ENCODE measurements at places on chromosomes 7 and 10.

DNA sequence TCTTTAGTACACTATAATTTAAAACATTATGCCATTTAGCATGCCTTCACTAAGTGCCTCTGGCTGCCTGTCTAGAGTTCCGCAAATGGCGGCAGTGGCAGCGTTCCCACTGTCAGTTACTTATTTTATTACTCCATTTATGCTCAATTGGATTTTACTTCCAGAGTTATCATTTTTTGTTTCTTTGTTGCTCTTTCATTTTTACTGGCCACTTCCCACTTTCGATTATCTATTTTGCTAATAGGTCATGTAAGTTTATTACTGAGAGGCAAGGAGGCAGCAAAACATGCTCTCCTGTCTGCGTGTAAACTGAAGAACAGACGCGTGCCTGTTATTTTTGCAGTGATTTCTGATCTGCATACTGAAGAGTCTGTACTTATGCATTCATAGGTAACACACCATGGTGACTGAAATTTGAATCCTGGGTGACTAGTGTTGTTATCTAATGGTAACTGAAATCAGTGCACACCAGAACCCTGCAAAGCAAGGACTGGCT lies 23.1 kb downstream of the KDM7A start:
- DNase-seq: no peak

DNA sequence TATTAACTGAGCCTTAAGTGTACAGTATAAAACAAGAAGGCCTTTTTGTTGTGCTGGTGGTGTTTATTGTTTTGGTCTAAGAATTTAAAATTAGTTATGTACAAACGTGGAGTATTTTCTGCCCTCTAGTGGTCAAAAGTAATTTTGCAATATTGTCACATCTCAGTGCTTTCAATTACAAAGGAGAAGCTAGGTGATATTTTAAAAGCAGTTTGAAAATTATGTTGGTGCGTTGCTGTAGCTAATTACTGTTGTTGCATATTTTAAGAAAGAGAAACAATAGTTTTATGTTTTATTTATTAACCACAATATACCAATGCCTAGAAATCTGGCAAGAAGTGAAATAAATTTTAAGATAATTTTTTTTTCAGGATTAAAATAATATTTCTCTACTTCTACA lies 11.4 kb downstream of the NPVF start:
- peak; percentile 57 for DNase-seq

DNA sequence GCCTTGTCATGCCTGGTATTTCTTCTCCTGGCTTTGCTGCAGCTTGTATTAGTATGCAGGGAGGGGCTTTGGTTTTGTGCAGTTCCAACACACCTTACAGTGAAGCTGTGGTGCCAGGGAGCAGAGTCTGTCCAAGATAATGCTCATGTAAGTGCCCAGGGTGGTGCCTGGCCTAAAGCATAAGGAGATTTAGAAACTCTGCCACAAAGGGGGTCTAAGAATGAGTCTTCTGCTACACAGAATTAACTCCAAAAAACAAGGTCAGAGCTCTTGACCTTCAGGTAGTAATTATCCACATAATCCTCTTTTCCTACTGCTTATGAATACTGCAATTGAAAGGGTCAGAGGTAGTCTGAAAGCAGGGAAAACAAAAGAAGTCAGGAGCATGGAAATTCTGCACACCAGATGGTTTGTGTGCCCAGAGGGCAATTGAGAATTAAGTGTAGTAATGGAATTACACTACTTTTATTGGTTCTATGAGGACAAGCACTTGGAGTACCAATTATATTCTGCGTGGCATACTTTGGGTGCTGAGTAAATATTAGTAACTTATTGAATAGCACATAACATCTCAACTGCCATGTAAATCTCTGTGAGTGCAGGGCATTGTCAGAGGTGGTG lies 121.5 kb downstream of the KAT6B start:
- peak; percentile 100 for DNase-seq

DNA sequence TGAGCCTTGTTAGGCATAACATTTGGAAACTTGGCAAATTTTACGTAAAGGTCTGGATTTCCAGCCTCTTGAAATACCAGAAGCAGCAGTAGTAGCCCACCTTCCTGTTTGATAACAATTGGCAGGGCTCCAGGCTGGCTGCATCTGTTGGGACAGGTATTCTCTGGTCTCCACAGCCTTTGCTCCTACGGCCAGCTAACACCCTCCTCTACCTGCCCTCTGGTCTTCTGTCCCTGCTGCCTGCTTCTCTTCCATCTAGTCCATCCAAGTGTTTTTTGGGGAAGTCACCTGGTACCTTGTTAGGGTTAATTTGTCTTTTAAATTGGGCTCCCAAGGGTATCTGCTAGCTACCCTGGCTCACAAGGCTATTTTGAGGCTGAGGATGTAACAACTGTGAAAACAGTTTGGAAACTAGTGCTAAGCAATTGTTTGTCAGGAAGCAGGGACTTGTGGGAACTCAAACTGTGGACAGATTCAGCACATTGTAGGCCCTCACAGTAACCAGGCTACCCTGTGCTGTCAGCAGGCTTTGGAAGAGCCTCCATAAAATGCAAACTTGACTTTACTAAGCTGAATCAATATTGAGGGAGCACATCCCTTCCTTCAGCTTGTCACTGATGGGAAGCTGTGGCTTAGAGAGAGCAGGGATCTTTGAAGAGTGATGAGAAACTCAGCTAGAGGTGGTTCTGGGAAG lies 8.5 kb downstream of the RPS24 start:
- no peak for DNase-seq

DNA sequence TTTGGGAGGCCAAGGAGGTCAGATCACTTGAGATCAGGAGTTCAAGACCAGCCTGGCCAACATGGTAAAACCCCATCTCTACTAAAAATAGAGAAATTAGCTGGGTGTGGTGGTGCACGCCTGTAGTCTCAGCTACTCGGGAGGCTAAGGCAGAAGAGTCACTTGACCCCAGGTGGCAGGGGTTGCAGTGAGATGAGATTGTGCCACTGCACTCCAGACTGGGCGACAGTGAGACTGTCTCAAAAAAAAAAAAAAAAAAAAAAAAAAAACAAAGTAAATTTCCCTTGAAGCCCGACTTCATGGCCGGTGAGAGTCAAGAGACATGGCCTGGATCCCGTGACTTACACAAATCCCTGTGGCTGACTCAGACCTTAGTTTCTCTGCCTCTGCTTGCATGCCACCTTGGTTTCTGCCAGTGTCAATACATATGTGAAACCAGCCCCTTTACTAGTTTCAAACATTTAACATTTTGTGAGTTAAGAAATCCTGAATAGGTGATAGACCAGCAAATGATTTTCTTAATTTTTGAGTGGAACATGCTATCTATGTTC lies 62.8 kb downstream of the ZEB1 start:
- no peak for DNase-seq

DNA sequence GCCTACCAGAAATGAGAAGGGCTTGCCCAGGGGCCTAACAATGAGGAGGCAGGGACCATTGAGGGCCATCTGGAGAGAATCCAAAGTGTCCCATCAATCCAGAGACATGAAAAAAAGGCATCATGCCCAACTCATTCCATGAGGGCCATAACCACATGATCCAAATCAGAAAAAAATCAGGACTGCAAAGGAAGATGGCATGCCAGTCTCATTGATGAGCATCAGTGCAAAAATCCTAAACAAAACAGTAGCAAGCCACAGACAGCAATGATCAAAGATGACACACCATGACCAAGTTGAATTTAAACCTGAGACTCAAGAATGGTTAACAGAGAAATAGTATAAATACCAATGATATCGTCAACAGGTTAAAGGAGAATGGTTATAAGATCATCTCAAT lies 7.0 kb upstream of the CYP3A4 start:
- no peak for DNase-seq

DNA sequence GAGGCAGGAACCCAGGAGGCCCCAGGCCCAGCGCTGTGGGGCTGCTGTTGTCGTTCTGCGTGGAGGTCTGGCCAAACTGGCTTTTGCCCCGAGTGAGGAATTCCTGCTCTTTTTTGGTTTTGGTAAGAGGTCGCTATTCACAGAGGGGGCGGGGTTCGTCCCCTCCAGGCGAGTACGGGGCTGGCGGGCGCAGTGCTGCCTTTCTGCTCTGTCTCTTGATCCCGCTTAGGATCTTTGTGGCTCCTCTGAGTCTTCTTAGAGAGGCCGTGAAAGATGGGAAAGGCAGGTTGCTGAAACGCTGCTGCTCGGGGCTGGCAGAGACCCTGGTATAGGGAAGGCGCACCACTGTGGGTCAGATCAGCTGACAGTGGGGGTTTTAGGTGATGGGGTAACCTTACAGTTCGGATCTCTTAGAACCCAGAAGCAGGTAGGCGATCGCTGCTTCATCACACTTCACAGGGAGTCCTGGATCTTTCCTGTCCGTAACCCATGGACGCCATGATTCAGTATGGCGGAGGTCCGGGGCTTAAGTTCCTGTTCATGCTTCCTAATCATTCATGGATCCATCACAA lies 136.7 kb downstream of the KIF20B start:
- no peak for DNase-seq

DNA sequence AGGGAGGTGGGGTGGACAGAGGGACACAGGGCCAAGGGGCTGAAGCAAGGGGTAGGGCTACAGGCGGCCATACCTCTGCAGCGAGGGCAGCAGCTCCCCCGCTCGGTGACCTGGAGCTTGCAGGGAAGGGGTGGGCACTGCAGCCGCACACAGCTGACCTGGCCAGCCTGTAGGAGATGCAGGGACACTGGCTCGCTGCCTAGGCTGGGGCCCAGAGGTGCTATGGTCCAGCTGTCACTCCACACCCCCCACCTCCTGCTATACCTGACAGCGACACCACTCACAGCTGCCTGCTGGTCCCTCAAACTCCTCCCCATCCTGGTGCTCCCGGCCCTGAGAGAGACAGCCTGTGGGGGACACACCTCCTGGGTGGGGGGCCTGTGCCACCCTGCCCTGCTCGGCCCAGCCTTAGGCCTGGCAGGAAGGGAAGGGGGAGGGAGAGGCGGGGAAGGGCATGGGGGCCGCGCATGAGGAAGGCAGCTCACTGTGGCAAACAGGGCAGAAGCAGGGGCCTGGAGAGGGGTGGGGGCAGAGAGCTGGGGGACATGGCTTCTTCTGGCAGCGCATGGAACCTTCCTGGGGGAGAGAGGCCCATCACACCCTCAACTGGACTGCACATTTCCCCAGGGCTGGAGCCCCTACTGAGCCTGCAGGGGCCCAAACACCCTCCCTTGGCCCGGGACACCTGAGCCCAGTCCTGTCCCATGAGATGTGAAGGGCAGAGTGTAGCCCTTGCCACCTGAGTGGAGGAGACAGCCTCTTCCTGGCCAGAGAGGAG lies 23.9 kb downstream of the ATP6V1F start:
- DNase-seq: no peak

- DNase-seq: no peak
Measured at GRCh38 chr10:79561257-79561656, 1.1 kb upstream of the SFTPA2 start.

DNA sequence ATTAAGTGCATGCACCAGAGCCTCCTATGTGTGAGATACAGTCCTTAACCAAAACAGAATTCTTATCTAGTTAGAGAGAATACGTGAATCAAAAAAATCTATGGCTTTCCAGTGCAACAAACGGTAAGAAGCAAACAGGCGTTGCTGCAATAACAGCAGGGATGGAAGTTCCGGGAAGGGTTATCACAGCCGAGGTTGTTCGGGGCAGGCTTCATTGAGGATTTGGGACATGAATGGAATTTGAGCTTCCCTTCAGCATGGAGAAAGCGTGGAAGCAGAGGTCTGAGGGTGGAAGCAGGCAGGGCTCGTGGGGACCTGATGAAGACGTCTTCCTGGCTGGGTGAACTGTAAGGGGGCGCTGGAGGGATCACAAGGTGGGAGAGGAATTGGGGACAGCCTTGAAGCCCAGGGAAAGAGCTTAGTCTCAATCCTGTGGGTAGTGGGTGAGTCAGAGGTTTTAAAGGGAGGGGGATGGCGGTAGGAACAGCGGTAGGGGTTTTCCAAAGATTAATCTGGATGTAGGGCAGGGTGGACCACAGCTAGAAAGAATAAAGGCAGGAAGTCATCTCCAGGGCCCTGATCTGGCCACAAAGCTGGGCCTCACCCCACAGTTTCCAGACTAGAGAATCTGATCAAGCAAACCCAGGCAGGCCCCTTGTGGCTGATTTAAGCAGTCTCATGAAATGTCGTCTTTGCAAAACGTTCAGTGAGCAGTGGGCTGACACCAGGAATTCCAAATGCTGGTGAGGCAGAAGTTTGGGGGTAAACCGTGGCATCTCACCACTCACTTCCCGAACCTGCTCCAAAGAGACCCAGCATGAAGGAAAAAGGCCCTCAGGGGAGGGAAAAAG lies 65.1 kb downstream of the CALML3 start:
- DNase-seq: no peak

DNA sequence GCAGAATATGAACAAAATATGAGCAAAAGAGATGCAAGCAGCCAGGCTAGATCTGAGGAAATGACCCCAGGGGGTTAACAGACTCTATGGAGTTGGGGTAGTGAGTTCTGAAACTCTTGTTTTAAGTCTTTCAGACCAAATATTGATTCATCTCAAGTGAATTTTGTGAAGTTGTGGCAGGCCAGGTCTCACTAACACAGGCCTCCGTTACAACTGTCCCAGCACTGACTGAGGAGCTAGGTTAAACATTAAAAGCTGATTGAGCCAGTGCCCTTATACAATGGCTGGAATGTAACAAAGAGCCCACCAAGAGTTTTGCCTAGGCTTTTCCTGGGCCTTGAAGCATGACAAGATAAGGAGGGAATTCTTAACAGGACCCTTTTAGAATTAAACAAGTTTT lies 192.3 kb upstream of the STK17A start:
- no peak for DNase-seq

DNA sequence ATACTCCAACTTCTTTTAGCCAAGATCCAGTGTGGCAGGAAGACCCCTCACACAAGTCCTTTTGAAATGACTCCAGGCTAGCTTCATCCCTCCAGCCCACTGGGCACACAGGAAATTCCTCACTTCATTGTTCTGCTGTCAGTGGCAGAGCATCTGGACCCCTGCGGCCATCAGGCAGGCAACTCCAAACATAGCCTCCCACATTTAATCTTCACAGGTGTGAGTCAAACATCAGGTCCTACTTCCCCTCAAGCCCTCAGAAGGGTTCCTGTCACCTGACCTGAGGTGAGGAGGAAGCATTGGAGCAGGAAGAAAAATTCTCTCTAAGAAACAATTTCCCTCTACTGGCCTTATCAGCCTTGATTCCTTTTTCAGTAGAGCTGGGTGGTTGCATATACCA lies 51.1 kb upstream of the C1GALT1 start:
- no peak for DNase-seq

GRCh38 chr10:62492012-62492869 lies 118.1 kb downstream of the ZNF365 start:
- DNase-seq: no peak

Measured in HAP-1 (cell line).